ENCODE measurements at places on chromosomes 3 and 15.
A peak's percentile ranks its signal among the peaks of the same experiment; 100 is the strongest.

GRCh38 chr3:14935592-14936345 lies 11.6 kb upstream of the NR2C2 start:
- no peak for DNase-seq

GRCh38 chr15:63369296-63369695 lies 12.3 kb downstream of the CA12 start:
- no peak for DNase-seq

- DNase-seq, result no peak
Observed at GRCh38 chr3:7439101-7439680, 578.3 kb downstream of the GRM7 start.

DNA sequence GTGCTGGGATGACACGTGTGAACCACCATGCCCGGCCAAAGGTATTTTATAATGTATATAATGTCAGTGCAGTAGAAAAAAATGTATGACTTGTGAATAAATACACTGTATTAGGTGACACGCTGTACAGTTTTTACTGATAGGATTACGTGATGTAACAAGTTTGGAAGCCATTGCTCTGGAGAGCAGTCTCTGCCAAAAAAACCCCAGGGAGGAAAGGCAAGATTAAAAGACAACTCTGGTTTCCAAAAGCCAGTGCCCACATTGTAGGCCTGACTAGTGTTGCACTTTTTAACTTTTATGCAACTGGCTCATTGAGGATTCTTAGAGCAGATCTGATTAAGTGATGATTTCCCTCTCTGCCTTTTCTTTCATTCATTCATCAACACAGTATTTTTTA lies 62.0 kb upstream of the SLC2A2 start:
- no peak for DNase-seq

DNA sequence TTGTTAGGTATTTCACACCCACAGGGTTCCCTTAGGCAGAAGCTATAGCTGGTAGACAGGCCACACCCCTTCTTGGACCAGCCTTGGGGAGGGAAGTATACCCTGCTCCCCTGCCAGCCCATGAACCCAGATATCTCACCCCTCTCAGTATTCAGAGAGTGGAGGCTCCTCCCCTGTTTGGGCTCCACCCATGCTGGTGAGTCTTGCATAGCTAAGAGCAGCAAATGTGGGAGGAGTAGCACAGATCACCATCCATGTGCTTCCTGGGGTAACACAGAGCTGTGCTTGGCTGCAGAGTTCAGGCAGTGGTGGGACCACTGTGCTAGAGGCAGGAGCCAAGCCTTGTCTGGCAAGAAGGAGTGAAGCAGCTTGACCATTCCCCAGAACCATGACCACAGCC lies 427.2 kb downstream of the ZIC1 start:
- DNase-seq, result no peak

DNA sequence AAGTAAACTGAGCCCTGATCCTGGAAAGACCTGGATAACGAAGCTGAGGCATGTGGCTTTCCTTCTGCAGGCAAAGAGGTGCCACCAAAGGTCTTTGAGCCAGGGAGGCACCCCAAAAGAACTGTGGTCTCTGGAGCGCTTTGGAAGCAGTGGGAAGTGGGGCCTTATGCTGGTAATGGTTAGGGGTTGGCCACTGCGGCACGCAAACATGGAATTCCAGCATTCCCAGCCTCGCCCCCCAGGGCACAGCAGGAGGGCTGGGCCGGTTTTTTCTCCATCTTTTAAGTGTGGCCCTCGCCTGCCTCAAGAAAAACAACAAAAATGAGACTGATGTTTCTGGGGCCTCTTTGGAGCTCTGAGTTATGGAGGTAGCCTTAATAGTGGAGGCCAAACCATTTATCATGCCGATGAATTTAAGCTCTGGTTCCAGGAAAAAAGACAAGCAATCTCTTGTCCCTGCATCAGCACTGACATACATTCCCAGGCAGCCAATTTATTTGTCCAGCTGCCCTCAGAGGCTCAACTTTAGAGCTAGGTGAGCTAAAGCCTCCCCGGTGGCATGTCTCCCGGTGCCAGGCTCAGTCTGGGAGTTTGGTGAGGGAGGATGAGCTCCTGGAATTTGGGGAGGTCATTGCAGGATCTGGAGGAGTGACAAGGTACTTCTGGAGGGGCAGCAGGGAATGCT lies 109.0 kb downstream of the TLE3 start:
- no peak for DNase-seq

DNA sequence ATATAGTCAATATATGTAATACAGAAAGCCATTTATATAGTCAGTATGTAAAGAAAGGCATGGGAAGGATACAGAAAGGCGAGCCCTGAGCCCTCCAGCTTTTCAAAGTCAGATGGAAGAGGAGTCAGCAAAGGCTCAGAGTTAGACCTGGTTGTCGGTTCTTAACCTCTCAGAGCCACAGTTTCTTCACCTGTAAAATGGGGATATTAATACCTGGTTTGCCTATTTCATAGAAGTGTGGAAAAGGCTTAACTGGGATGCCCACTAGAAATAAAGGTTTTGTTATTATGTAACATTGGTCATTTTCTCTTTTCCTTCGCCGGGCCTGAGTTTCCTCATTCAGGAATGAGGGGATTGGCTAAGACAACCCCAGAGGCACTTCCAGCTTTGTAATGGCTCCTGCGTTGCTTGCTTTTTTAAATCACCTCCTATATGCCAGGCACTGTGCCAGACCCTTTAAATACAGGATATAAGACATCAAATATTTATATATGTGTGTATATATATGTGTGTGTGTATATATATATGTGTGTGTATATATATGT lies 2.4 kb downstream of the CRELD1 start:
- DNase-seq, result no peak

DNA sequence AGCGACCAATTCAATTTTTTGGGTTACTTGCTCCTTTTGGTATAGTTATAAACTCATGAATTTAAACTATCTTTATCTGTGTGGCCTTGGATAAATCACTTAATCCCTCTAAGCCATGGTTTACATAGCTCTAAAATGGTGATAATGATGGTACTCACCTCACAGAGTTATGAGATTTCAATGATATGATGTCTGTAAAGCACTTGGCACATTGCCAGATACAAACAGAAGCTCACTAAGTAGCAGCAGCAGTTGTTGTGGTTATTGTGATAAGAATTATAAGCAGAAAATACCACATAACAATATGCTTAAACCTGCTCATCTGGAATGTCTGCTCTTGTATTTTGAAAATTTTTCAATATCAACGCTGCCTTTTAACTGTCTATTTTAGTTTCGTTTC lies 185.1 kb upstream of the SNTN start:
- DNase-seq, result no peak

DNA sequence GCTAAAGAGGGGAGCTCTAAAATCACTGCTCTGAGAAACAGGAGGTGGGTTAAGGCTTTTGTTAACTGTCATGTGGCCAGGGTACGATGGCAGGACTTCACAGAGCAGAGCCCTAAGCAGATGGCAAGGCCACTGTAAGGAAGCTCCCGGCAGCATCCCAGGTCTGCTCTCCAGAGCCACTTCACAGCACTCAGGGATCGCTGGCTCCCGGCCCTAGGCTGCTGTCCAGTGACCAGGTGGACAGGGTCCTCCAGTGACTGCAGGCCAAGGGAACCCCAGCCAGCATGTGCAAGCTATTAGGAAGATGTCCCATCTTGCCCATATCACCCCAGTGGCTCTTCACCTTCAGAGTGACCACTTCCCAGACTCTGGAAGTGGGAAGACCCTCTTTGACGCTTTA lies 10.4 kb downstream of the TMEM41A start:
- DNase-seq, result peak; percentile 87

DNA sequence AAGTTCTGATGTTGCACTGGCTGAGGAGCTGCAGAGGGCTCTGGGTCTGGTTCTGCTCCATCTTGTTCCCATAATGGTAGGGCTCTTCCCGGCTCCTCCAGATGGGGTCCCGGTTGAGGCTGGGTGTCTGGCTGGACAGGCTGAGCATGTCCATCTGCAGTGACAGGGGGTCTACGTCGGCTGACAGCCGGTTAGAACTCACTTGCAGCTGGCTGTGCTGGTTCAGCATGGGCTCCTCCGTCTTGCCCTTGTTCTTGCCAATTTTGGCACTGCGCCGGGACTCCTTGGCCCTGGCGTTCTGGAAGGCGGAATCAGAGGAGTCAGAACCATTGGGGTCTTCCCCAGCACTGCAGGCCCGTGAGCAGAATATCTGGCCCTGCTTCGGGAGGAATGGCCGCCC lies 78.1 kb downstream of the PRICKLE2 start:
- DNase-seq, result no peak

GRCh38 chr15:73048624-73049295 lies 3.5 kb upstream of the NEO1 start:
- DNase-seq, result no peak

DNA sequence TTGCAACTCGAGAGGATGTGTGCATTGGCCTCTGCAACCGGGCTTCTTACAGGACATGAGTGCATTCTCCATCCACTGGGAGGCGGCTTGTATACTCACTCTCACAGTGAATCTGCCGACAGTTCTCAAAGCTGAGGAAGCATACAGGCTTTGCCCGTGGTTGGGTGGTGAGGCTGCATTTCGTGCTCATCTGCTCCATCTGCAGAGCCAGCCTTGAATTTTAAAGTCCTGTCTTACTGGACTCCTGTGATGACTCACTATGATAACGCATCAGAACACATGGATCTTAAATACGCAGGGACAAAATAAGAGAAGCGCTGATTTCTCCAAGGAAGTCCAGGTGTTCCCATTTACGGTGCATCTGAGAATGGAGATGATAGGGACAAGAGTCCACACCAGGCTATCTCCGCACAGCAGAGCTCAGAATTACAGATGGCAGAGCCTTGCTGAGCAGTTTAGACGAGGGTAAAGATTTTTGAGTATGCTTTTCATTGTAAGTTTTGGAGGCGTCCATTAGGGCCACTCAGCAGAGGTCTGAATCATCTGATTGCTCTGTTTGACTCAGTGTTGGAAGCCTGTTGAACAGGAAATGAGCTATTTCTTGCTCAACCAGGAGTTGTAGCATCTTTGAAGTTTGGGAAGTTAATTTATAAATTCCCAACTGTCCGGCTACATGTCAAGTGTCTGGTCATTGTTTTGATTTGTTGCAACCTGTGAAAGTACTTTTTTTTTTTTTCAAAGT lies 87.1 kb downstream of the GABRG3 start:
- DNase-seq, result no peak

- DNase-seq, result peak; percentile 10
Observed at GRCh38 chr15:46420990-46421389, 786.2 kb downstream of the SQOR start.

DNA sequence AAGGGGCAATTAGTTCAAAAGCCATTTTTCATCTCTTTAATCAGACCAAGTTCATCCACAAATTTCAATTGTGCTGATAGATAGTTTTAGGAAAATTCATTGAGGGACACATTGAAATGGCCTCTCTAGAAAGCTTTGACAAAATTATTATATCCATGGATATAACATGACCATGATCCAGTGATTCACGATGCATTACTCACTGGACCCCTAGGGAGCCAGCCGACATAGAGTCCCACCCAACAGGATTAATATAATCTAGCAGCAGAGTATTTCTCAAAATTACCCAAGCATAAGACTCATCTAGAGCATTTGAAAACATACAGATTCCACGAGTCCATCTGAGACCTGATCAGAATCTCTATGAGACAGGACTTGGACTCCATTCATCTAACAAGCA lies 100.3 kb downstream of the FRMD5 start:
- DNase-seq, result no peak
